ENCODE measurements at places on chromosomes 2 and 18.

DNA sequence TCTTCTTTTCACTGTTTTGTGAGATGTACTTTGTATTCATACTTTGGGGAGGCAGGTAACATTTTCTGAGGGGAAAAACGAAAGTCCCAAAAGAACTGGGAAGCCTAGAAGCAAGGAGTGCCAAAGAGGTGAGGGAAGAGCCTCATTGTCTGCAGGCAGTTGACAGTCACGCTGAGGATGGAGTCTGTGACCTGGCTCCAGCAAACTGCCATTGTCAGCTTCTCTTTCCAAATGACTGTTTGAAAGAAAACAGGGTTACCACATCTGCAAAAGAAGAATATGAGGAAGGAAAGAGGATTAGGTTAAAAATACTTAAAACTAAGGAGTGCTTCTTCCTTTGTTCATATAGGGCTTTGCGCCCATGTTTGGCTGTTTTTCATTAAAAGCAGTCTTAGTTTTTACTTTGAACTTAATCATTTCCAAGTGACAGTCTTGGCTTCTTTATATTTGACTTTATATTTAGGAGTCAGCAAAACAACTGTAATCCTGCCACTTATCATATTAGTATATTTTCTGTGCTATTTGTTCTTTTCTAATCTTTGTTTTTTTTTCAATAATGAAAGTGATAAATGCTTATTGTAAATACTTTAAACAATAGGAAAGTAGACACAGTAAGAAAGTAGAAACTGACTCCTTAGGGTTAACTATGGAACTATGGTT lies 35.0 kb downstream of the CERS6 start:
- DNase-seq = peak; percentile 42

GRCh38 chr2:201467666-201468065 lies 16.1 kb downstream of the STRADB start:
- no peak for DNase-seq

DNA sequence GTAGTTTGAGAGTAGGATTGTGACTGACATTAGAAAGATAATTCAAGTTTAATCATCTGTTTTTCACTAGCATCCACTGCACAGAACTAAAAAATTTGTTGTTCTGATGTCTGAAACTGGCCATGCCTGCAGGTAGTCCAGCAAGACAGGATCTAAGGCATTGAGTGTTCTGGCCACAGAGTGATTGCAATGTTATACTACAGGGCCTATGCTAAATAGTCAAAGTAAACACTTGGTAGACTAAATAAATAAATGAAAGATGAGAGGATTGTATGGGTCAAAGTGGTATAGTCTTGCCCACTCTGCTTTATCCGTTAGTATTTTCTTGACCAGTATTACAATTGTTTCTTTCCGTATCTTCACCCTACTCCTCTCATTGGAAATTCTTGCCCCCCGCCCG lies 27.6 kb upstream of the FANCL start:
- no peak for DNase-seq

GRCh38 chr18:3703732-3704176 lies 253.8 kb downstream of the TGIF1 start:
- DNase-seq = peak; percentile 78

GRCh38 chr18:3648200-3648599 lies 198.2 kb downstream of the TGIF1 start:
- DNase-seq = no peak

- DNase-seq = no peak
These were observed 123.3 kb upstream of the DCC start for GRCh38 chr18:52216666-52217065.

DNA sequence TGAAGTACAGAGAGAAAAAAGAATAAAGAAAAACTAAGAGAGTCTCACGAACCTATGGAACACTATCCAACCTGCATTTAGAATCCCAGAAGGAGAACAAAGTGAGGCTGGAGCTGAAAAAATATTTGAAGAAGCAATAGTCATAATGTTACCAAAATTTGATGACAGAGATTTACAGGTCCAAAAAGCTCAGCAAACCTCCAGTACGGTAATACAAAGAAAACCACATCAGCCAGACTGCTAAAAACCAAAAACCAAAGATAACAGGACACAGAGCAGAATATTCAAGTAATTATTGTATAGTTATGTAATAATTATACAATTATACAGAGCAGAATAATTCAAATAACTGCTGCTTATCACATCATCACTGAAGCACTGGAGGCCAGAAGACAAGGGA lies 23.7 kb downstream of the ATL2 start:
- no peak for DNase-seq

GRCh38 chr2:45973426-45973825 lies 322.0 kb downstream of the PRKCE start:
- no peak for DNase-seq

DNA sequence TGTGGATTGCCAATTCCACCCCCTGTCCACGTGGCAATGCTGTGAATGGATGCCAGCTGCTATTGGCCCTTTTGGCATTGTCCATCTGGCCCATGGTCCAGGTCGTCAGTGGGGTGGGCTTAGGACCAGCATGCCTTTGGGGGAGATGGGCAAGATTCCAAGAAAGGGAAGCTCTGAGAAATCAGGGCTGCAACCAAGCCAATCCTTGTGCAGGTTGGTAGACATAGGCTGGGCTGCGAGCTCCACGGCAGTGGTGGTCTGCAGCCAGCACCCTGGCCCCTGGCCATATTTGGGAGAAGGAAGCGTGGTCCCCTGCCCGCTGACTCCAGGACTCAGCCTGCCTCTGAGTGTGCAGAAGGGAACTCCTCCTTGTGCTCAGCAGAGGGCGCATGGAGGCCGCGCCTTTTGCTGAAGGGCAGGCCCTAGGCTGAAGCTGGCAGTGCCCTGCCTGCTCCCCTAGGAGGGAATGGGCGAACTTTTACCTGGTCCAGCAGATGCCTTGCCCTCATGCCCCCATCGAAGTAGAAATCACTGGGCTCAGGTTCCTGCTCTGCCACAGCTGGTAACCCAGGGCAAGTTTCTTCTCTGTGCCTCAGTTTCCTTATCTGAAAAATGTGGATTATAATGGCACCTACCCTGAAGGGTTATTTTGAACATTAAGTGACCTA lies 5.4 kb downstream of the SPR start:
- peak; percentile 88 for DNase-seq

All from suppressor macrophage treated with lipopolysaccharide for 1 hour (primary cell).